ENCODE measurements at places on chromosomes 11 and 22.

DNA sequence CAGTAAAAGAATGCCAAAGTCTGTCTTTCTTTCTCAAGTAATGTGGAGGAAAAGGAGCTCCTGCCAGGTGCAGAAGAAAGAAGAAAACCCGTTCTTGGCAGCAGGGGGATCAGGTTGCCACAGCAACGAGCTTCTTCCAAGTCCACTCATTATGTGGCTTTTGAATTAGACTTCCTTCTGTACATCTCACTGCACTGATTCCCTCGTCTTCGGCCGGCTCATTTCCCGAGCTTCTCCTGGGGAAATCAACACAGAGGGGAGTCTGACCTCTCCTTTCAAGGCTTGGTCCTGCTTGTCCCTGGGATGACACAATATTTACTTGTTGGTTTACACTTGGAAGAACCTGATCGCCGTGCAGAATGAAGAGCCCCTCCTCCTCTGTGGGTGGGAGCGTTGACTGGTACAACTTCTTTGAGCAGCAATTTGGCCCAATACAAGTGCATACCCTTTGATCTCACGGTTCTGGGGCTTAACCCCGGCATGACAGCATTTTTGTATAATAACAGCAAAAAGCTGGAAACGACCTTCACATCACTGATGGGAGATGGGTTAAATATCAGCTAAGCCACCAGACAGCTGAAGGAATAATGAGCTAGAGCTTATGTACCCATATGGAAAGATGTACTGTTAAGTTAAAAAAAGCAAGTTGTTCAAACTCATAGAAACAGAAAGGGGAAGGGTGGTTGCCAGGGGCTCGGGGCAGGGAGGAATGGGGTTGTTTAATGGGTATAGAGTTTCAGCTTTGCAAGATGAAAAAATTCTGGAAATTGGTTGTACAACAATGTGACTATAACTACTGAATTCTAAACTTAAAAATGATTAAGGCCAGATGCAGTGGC lies 35.4 kb downstream of the MCHR1 start:
- no peak for DNase-seq

DNA sequence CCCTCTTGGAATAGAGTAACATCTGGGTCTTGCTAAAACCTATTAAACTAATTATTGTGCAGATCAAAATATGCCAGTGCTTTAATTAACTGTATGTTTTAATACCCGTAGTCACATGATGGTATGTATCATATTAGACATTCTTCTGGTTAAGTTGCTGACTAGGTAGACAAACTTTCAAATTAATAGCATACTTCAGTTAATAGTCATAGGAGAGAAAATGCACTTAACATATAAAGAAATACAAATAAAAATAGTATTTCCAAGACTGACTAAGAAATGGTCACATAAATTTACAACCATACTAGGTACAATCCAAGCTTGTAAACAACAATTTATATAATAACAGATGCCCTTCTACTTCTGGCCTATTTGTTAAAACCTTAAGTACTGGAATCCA lies 7.6 kb upstream of the EXPH5 start:
- DNase-seq: no peak

DNA sequence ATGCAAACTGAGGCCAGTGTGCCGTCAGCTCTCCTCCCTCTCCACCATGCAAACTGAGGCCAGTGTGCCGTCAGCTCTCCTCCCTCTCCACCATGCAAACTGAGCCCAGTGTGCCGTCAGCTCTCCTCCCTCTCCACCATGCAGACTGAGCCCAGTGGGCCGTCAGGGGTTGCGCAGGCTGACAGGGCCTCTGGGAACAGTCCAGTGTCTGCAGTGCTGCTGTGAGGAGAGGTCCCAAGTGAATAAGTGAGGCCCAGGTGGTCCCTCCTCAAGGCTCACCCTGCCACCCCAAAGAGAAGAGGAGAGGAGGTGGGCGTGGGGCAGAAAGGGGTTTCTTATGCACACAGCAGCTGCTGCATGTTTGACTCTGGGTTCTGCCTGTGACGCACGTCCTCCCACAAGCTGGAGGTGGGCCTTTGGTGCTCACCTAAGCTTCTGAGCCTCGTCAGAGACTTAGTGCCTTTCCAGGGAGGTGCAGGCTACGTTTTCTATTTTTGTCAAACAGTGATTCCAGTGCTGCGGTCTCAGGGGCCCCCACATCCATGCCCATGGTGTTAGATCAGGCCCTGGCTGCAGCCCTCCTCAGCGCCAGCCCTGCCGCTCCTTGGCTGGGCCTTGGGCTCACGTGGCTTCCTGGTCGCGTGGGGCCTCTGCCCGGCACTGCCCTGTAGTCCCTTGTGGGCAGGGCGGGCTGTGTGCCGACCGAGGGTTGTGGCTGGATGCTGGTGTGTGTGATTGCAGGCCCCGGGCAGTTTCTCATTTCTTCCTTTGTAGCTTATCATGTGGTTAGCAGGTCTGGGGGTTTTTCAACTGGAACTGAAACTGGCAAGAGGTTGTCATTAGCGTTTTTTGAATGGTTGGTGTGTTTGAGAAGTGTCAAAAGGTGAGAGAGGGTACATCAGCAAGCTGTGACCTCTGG lies 7.1 kb downstream of the TPCN2 start:
- peak; percentile 78 for DNase-seq

DNA sequence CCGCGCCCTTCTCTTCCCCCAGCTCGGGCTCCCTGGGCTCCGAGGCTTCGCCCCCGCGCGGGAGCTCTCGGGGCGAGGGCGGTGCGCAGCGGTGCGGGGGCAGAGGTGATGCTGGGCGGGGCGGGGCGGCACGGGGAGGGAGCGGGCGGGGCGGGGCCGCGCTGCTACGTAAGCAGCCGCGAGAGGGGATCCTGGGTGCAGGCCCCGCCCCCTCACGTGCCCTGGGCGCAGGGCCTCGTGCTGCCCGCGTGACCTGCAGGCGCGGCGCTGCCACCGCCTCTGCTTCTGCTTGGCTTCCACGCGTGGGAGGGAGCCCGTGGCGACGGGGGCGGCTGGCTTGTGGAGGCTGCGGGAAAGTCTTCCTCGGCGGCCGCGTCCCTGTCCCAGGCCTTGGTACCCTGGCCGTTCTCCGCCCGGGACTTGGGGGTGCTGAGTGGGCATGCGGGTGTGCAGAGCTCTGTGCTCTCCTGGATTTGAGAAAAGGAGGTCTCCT lies 132.6 kb upstream of the HSD17B12 start:
- DNase-seq: no peak

DNA sequence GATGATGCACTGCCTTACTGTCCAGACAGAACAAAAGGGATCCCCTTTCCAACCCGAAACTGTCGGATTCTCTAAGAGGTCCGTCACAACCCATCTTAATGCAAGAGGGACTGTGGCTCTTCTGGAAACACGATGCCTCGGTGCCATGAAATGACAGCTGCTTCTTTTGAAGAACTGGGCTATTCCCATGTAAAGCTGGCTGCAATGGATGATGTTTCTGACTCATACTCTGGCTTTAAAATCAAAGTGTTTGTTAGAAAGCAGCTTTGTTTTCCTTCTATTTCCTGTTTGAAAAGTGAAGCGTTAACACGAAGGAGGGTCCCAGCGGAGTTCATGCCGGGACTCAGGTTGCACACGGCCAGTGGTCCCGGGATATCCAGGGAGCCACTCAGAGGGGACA lies 3.1 kb downstream of the TP53AIP1 start:
- DNase-seq: no peak

- DNase-seq: no peak
Observed at GRCh38 chr11:6298605-6299004, 21.7 kb downstream of the CAVIN3 start.

GRCh38 chr11:111155021-111155420 lies 90.5 kb upstream of the POU2AF2 start:
- no peak for DNase-seq

GRCh38 chr11:353179-353873 lies 16.0 kb upstream of the B4GALNT4 start:
- DNase-seq: no peak

- no peak for DNase-seq
Observed at GRCh38 chr11:23124249-23124648, 264.0 kb upstream of the CCDC179 start.

GRCh38 chr11:44747316-44747715 lies 20.6 kb downstream of the TSPAN18 start:
- DNase-seq: no peak

DNA sequence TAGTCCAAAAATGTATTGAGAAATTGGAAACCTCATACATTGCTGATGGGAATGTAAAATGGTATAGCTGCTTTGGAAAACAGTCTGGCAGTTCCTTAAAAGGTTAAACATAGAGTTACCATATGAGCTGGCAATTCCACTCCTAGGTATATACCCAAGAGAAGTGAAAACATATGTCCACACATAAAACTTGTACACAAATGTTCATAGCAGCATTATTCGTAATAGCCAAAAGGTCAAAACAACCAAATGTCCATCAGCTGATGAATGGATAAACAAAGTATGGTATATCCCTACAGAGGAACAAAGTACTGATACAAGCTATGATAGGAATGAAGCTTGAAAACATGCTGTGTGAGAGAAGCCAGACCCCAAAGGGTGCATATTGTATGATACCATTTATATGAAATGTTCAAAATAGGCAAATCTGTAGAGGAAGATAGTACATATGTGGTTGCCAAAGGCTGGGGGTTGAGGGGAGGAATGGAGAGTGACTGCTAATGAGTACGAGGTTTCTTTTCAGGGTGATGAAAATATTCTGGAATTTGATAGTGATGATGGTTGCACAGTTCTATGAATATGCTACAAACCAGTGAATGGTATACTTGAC lies 85.8 kb downstream of the ZBTB16 start:
- DNase-seq: no peak

DNA sequence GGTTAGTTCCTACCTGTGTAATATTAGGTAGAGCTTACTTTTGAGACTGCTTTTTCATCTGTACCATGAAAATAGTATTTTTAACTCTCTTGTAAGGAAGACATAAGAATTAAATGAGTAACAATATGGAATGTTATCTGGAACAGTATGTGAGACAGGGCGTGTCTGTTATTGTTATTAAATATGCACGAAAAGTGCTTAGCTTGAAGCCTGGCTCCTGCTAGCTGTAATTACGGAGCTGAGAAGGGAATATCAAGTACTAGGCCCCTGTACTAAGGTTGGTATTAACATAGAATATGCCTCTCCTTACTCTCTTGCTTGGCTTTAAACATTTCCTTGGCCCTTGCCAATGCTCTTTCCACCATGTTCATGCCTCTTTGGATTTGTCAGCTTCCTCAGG lies 194.0 kb downstream of the FAM76B start:
- DNase-seq: no peak

DNA sequence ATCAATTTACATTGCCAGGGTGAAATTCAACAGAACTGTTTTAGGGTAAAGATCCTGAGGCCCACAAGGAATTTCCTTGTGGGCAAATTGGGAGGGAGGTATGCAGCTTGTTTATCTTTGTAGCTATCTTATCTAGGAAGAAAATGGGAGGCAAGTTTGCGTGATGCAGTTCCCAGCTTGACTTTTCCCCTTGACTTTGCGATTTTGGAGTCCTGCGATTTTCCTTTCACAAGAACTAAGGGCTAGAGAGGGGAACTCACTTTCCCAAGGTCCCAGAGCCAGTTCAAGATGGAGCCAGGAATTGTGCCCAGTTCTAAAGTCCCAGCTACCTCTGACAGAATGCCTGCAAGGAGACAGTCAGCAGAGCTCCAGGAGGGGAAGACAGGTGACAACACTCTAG lies 30.7 kb downstream of the RIBC2 start:
- no peak for DNase-seq

DNA sequence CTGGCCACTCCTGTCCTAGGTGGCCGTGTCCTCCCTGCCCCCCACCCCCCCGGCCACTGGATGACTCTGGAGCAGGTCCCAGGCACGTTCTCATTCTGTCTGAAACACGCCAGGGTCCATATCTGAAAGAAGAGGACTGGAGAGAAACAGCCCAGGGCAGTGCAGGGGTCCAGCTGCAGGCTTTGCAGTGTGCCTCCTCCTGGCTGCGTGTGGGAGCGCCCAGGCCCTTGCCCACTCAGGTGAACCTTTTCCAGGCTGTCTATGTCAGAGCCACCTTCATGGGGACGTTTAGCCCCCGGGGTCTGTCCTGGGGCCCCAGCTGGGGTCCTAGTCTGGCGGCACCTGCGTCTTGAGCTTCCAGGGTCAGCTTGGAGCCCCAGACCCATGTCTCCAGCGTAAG lies 15.6 kb downstream of the GRAMD4 start:
- no peak for DNase-seq

- no peak for DNase-seq
Observed at GRCh38 chr11:78209478-78209877, 20.8 kb downstream of the USP35 start.

DNA sequence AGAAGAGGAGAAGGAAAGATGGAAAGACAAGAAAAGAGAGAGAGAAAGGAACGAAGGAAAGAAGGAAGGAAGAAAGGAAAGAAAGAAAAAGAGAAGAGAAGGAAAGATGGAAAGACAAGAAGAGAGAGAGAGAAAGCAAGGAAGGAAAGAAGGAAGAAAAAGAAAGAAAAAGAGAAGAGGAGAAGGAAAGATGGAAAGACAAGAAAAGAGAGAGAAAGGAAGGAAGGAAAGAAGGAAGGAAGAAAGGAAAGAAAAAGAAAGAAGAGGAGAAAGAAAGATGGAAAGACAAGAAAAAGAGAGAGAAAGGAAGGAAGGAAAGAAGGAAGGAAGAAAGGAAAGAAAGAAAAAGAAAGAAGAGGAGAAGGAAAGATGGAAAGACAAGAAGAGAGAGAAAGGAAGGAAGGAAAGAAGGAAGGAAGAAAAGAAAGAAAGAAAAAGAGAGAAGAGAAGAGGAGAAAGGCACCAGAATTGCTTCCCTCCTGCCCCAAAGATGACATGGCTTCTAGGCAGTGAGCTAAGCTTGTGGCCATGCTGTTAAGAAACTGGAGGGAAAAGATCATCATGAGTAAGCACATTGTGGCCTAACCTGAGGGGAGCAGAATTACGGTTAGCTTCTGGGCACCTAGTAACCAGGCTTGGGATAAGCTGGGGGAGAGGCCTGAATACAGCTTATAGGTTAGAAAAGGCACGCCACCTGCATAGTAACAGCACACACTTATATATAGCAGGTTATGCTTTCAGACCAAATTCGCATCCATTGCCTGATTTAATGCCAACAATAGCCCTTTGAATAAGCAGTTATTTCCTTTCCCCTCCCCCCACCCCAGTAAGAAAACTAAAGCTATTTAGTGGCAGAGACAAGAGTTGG lies 2.3 kb upstream of the ST3GAL4 start:
- no peak for DNase-seq

DNA sequence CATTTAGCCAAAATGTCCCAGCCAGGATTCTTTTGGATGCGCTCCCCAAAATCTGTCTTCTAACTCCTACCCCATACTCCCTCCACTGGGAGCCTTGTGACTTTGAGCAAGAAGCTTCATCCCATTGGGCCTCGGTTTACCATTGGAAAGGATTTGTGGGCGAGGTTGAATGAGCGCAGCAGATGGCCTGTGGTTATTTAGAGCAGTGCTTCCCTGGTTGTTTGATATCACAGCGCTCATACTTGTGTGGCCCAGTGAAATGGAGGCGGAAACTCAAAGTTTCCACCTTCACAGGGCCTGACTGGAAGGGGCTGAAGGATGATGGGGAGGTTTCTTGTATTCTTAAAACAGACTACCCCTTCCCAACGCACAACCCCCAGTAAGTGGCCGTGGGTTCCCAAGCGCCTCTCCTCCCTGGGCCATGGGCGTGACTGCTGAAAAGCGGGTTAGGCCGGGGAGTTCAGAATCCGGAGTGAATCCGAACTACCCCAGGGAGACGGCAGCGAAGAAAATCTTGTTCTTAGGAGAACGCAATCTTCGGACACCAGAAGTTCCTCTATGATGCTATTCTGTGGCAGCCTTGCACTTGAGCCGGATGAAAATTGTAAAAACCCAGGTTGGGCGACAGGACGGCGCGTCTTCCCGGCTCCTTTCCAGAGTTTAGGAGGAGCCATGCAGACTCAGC lies 1.2 kb upstream of the ATF4 start:
- DNase-seq: no peak

- no peak for DNase-seq
Observed at GRCh38 chr22:38312261-38312800, 4.9 kb downstream of the CSNK1E start.

All from CD4-positive, alpha-beta T cell treated with Interleukin-15 for 1 hour (primary cell).